HEK293T (cell line): ENCODE measurements at places on chromosomes 3 and 15.

DNA sequence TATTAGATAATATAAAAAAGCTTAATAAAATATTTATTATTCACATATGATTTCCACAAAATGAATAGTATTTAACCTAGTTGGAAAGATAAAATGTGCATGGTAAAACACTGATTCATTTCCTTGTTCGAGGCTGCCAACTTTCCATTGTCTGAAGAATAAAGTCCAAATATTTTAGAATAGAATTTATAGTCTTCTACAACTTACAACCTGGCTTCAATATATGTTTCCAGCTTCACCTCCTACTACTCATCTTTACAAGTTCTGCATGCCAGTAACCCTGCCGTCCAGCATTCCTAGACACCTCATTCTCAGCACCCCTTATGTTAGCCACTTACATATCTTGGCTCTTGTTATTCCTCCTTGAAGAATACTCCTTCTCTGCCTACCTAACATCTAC, 244.5 kb downstream of the FGF12 start:
- no peak for DNase-seq

DNA sequence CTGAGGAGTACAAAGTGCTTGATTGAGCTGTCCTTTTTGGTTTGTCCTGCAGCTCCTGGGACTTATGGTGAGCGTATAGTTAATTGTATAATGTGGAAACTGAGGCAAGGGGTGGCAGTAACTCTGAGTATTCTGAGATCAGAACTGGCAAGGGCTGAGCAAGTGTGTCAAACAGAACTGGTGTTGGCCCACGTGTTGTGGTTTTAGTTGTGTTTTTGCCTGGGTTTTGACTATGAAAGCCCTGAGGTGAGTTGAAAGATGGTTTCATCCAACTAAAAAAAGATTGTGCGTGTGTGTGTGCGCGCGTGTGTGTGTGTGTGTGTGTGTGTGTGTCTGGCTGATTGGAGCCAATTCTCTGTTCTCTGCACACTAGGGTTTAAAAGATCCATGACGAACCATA, 154.1 kb downstream of the EDEM1 start:
- no peak for DNase-seq

DNA sequence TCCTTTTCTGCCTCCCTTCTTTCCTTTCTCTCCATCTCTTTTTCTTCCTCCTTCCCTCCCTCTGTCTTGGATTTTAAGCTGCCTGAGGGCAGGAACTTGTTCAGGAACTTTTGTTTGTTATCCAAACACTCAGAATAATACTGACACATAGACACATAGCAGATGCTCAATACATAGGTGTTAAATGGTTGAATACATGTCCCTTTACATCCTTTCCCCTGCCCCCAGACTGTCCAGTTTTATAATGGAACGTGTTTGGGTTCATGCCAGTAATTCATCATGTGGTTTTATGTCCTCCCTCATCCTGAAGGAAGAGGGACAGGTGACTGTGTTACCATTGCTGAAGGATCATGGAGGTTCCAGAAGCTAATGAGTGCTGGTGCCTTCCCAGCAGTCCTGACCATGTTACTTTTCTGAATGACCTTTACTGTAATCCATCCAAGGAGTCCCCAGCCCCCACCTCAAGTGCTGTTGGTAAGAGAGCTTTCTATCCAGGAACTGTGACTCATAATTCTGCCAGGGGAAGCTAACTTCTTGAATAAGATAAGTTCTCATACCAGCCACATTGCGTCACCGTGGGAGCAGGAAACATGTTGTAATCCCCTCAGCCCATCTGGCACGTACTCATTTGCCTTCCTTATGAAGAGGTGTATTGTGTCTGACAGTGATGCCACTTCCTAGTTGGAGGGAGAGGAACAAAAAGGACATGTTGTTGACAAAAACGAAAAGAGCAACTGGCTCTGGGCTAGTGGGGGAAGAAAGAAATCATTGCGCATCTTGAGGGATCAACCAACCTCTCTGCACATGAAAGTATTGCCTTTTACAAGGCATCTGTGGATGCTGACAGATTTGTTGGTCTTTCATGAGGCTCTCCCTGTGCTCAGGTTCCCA, 52.4 kb downstream of the IL1RAP start:
- no peak for DNase-seq

DNA sequence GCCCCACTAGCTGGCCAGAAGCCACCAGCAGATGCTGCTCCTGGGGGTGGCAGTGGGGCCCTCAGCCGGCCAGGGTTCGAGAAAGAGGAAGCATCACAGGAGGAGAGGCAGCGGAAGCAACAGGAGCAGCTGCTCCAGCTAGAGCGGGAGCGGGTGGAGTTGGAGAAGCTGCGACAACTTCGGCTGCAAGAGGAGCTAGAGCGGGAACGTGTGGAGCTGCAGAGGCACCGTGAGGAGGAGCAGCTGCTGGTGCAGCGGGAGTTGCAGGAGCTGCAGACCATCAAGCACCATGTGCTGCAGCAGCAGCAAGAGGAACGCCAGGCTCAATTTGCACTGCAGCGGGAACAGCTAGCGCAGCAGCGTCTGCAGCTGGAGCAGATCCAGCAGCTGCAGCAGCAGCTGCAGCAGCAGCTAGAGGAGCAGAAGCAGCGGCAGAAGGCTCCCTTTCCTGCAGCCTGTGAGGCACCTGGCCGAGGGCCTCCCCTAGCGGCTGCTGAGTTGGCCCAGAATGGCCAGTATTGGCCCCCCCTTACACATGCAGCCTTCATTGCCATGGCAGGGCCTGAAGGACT, 17.5 kb upstream of the APEH start:
- no peak for DNase-seq

- no peak for DNase-seq
Observed at GRCh38 chr3:185164428-185165217, 11.8 kb upstream of the C3orf70 start.

DNA sequence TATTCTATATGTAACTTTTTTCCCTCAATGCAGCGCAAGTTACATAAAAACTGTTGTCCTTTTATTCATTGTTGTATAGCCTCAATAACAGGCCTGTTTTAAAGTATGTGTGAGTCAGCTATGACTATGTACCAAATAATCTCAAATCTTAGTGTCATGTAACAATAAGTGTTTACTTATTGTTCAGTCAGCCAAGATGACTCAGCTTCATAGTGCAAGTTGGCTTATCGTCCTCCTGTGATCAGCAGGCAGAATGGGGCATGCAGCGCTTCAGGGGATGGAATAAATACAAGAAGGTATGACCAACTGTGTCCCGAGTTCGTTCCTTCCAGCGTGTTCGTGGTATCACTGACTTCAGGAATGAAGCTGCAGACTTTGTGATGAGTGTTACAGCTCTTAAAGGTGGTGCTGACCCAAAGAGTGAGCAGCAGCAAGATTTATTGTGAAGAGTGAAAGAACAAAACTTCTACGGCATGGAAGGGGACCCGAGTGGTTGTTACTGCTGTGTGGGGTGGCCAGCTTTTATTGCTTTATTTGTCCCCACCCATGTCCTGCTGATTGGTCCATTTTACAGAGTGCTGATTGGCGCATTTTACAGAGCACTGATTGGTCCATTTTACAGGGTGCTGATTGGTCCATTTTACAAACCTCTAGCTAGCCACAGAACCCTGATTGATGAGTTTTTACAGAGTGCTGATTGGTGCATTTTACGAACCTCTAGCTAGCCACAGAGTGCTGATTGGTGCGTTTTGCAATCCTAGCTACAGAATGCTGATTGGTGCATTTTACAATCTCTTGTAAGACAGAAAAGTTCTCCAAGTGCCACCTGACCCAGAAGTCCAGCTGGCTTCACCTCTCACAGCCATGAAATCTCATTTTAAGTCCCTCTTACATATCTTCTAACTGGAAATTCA, 1016.0 kb downstream of the MCTP2 start:
- peak; percentile 12 for DNase-seq
